ENCODE measurements at places on chromosomes 6 and 20.

DNA sequence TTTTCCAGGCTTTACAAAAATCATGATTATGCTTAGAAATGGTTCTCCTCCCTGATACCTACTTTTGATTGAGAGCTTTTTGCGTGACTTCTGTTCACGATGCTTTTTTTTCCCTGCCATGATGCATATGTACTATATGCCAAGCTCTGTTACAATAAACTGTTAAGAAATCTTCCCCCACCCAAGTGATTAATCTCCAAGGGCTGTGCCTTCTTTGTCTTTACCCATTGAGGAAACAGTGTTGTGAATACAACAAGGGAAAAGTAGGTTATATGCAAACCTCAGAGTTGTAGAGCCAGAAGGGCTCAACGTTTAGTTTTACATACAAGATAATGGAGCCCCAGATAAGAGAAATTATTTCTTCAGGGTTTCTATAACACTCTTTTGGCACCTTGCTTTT lies 34.1 kb upstream of the MYLK2 start:
- no peak for DNase-seq

- DNase-seq: no peak
Observed at GRCh38 chr6:127201321-127201720, 65.3 kb upstream of the RNF146 start.

- DNase-seq: no peak
Observed at GRCh38 chr20:39473536-39473935, 511.4 kb downstream of the DHX35 start.

DNA sequence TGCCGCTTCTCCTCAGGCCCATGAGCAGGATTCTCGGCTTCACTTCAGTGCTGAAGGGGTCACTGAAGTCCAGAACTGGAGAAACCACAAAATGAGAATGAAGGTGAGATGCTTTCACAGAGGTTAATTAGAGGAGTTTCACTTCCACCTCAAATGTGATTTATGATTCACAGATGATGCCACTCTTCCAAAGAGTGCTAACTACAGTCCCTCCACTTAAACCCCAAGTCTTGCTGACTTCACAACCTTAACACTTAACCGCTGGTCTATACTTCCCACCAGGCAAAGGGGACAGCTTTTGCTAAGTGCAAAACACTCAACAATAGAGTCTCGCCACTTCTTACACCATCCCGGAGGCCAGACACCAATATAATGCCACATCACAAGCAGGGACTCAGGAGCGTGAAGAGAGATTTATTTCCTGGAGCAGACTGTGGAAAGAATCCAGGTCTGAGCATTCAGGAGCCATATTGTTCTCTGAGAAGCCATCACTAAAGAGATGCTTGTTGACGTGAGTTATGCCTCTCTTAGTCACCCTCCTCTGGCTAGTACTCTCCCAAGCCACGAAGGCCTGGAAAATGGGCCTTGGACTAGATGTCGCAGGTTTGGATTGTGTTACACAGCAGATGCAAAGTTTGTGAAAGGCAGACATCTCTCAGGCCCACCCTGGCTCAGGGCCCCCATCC lies 24.4 kb downstream of the RRAGD start:
- no peak for DNase-seq

- no peak for DNase-seq
Observed at GRCh38 chr6:21533678-21534077, 59.9 kb upstream of the SOX4 start.

GRCh38 chr6:5112066-5112799 lies 27.1 kb downstream of the PPP1R3G start:
- DNase-seq: no peak

Data from stimulated activated CD4-positive, alpha-beta T cell treated with anti-CD3 and anti-CD28 coated beads, Interleukin-12 subunit alpha, Interleukin-12 subunit beta, amount 100 ng/mL, for 24 hours (primary cell).